ENCODE measurements at places on chromosomes 7 and 10.

- DNase-seq: no peak
Measured at GRCh38 chr10:24993237-24993958, 22.6 kb downstream of the ENKUR start.

GRCh38 chr7:2521341-2521745 is 1.8 kb downstream of the LFNG start:
- no peak for DNase-seq

GRCh38 chr7:44138698-44139097 is 2.4 kb downstream of the MYL7 start:
- no peak for DNase-seq

GRCh38 chr7:135109562-135109961 is 38.3 kb upstream of the TMEM140 start:
- DNase-seq: no peak

- no peak for DNase-seq
Measured at GRCh38 chr7:106476751-106477150, 184.2 kb downstream of the CCDC71L start.

DNA sequence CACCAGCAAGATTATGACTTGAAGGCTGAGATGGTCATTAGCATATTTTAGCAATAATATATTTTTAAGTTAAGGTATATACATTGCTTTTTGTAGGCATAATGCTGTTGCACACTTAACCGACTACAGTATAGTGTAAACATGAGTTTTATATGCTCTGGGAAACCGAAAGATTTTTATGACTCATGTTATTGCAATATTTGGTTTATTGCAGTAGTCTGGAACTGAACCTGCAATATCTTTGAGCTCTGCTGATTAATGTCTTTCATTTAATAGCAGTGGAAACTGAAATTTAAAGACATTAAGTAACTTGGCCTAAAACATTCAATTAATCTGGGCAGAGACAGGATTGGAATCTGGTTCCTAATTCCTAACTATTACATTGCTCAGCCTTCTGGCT is 266.7 kb upstream of the PLXDC2 start:
- no peak for DNase-seq

DNA sequence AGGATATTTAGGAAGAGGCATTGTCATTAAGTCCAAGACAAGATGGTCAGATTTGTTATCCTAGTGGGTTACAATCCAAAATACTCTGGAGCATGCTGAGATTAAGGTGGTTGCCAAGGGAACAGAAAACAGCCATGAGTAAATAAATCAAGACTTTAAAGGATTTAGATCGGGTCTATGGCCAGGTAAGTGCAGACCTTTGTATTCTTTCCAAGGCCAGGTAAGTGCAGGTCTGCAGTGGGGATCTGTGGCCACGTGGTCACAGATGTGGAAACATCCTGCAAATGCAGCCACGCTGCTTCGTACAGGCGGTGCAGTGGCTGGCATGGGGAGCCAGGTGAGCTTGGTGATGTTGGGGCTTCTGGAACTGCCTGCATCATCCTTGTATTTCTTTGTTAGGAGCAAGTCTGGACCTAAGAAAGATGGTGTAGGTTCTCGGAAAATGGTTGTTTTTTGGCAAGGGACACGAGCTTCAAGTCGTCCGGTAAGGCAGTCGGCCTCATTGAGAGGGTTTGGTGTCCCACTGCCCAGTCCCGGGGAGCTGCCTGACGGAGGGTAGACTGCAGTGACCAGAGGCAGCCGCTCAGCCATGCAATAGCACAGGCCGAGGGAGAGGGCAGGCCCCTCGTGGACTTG is 21.8 kb downstream of the ZNF775 start:
- no peak for DNase-seq

GRCh38 chr7:36473454-36474282 is 84.0 kb downstream of the ANLN start:
- DNase-seq: no peak

GRCh38 chr10:97120370-97120769 is 65.4 kb downstream of the SLIT1 start:
- DNase-seq: no peak

GRCh38 chr10:131050162-131050766 is 261.3 kb downstream of the TCERG1L start:
- DNase-seq: no peak

- peak; percentile 71 for DNase-seq
Measured at GRCh38 chr7:116952635-116953371, 498 bp upstream of the ST7 start.

- no peak for DNase-seq
Measured at GRCh38 chr10:102311025-102311420, 65.7 kb downstream of the GBF1 start.
